ENCODE measurements at places on chromosomes 11 and 22.

DNA sequence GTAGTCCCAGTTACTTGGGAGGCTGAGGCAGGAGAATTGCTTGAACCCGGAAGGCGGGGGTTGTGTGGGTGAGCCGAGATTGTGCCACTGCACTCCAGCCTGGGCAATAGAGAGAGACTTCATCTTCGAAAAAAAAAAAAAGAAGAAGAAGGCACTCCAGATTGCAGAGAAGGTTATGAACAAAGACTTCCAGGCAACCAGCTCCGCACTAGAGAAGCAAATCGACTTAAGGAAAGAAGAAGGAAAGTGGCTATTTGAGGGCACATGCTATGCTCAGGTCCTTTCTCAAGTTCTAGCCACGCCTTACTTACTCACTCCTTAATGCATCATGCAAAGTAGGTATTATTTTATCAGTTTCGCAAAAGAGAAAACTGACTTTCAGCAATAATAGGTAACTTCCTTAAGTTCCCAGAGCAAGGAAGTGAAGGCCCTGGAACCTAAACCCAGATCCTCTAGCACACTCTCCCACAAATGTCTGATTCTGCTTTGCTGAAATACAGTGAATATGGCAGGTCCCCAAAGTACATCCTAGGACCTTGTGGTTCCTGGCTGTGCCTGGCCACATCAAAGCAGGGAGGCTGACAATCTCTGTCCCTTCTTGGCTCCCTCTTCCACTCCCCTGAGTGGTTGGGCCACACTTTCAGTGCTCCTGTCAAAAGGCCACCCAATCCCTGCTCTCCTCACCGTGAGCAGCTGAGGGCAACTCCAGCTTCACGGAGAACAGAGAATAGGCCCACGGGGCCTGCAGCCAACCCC, 14.2 kb downstream of the CD3E start:
- DNase-seq: no peak

DNA sequence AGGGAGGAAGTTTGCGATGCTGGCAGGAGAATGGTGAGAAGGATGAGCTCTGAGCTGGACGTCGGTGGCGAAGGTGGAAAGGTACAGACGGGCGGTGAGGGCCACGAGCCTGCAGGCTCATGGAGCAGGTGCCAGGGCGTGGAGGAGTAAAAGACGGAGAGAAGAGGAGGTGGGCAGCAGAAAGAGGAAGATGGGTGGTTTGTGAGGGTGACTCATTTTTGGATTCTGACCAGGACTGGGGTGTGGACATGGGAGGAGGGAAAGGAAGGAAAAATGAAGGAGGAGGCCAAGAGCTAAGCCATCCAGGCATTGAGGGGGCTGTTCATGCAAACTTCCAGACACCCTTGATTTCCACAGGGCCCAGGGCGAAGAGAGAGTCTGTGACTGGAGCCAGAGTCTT, 3.5 kb downstream of the ZDHHC24 start:
- DNase-seq: no peak

- no peak for DNase-seq
Observed at GRCh38 chr22:32603651-32604540, 129.3 kb downstream of the FBXO7 start.

GRCh38 chr11:22976146-22976545, 115.9 kb upstream of the CCDC179 start:
- DNase-seq: no peak

DNA sequence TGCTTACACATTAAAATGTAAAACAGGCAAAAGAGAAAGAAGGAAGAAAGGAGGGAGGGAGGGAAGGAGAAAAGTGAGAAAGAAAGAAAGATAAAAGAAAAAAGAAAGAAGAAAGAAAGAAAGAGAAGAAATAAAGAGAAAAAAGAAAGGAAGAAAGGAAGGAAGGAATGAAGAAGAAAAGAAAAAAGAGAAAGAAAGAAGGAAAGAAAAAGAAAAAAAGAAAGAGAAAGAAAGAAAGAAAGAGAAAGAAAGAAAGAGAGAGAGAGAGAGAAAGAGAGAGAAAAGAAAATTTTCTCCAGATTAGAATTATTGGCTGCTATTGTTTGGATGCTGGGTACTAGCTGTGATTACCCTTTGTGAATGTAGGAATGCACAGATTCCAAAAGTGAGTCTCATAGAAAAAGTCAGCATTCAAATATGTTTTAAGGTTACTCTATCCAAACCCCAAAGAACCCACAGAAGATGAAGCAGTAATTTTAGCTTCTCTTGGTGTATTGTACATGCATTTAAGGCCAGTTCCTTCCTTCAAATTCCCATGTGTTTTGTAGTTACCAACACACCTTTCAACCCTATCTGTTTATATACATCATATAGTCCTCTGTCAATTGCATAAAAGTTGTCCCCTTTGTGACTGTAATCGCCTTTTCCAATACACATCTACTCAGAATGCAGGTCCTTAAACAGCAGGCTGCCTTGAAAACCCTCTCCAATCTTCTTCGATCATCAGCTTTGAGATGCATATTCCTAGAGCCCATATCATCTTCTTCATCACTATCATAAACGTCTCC, 789 bp upstream of the FAM111A start:
- no peak for DNase-seq

DNA sequence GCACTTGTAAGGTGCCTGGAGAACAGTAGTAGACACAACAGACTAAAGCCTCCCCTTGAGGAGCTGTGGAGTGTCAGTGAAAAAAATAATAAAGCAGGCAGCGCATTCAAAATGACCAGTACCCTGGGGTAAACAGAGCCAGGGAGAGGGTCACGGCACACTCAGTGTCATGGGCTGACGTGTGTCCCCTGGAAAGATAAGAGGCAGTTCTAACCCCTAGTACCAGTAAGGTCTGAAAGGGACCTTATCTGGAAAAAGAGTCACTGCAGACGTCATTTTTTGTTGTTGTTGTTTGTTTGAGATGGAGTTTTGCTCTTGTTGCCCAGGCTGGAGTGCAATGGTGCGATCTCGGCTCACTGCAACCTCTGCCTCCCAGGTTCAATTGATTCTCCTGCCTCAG, 32.0 kb downstream of the DUSP8 start:
- DNase-seq: no peak

DNA sequence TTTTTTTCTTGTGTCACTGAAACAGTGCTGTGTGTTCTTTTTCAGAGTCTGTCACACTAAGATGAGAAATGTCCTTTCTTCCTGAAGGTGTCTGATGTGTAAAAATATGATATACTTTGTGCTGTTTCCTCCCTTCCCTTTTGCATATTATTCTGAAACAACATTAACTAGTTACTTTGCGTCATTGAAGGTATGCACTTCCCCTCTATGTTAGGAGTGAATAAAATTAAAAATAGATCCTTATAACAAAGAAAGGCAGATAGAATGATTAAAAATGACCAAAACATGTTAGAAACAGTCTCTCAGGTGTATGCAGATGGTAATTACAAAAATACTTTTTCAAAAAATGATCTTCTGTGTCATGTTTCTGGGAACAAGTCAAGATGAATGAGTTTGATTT, 1.6 kb upstream of the RAB30 start:
- DNase-seq: no peak

DNA sequence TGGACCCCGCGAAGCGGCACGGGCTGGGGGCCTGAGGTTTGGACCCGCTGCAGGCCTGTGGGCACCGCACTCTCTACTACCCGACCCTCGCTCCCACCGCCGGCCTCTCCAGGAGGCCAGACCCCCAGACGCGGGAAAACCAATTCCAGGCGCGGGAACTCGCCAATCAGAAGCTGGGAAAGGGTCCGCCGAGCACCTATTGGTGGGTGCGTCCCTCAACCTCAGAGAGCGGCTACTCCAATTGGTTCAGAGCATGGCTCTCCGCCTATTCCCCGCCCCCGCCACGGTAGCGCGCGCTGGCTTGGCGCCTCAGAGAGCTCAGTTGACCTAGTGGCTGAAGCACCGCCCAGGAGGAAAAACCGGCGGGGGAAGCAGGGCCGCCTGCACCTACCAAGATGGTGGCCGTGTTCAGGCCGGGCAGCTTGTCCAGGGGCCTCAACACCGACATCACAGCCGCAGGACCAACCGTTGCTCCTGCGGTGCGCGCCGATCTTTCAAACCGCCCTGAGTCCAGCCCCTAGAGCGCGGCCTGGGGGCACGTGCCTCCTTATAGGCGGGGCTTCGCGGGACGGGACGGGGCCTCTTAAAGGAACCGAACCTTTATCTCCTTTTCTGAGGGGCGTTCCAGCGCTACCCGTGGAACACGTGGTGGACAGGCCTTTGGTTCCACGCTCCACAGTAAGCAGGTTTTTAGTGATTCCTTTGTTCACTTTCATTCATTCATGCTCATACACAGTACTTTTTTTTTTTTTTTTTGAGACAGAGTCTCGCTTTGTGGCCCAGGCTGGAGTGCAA, at the start of gene CENPM:
TSS of gene CENPM (minus strand) at position 524 of the 795 bp plus-strand sequence. CDS start at position 448, 76 bp downstream.
- DNase-seq: peak; percentile 66

- DNase-seq: no peak
Observed at GRCh38 chr11:15309296-15309695, 194.6 kb downstream of the INSC start.

DNA sequence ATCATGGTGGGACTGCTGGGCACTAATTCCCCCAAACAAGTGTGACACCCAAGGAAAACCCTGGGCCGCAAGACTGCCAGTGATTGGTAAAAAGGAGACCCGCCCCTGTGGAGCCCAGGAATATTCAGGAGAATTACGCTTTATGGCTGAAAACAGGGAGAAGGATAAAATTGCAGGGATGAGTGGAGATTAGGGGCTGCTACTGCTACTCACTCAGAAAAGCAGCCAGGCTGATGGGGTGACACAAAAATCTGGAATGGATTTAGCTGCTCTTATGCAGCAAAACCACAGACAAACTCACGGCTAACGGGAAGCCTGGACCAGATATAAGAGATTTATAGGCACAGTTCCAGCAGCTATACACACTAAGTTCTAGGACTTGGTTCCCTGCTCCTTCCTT, 4.4 kb upstream of the FBXO3 start:
- no peak for DNase-seq

GRCh38 chr22:46087816-46088277, 62.5 kb upstream of the PPARA start:
- DNase-seq: no peak

DNA sequence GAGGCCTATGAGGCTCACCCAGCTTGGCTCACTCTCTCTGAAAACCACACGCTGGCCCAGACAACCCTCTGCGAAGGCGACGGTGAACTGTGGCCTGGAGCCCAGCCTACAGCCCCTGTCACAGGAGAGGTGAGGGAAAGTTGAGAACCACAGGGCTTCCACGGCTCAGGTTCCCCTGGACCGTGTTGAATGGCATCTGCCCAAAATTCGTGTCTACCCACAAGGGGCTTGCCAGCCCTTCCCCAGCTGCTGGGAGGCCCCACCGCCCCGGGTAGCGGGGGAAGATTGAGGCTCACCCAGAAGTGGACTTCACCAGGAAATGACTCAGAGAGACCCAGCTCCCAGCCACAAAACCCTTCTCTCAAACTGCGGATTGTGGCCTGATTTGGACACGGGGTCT, 197.1 kb downstream of the CTTN start:
- DNase-seq: no peak

DNA sequence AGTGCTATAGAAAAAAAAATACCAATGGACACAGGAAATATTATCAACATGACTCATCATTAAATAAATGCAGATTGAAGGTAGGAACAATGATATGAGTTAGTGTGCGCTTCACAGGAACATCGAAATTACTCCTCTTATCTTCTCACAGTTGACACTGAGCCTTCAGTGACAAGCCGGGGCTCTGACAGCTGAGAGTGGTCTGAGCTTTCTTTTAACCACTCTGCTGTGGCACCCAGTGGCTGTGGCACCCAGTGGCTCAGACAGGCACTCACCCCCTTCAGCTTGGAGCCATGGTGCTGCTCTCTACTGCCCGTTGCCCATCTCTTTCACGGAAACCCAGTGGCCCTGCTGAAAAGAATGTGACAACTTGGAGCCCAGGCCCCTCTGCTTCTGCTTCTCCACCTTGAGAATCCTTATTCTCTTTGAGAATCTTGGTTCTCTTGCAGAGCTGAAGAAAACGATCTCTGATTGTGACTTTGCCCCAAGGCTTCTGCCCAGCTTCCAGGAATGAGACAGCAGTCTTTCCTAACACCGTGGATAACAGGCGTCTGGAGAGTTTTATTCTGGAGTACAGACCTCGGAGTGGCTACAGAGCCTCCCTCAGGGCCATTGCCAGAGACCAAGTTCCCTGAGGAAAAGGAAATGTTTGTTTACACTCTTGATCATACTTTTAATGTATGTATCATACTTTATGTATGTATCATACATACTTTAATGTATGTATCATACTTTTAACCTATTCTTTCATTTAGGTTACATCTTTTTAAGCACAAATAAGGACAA, 37.1 kb upstream of the OR8B8 start:
- DNase-seq: no peak

GRCh38 chr11:60700689-60701468, 1.5 kb downstream of the MS4A8 start:
- no peak for DNase-seq

DNA sequence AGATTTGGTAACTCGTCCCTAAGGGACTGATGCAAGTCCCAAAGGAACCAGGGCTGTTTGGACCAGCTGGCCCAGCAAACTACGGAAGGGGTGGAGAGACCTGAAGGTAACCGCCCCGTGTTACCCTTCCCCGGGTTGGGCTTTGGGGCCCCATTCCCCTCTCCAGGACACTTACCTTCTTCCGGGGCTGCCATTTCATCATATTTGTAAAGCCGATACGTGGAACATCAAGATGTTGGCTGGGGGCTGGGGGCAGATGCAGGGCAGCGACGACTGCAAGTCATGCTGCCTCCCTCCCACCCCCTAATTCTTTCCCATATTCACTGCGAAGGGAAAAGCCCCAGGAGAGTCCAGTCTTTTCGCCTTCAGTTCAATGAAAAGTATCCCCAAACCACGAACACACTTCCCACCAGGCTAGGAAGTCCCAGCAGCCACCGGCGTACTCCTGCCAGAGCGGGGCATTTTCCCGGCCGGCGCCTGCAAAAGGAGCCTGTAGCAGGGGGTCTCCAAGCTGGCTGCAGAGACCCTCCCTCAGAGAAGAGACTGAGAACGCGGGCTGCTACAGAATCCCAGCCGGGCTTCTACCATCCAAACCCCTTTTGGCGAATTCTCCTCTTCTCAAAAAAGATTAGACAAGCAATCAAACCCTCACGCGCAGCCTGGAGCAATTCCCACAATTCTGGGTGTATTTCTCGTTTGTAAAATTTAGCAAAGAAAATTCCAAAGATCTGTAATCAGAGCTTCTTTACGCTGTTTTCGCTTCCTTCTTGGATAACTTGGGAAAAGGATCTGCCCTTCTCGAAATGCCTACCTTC, 236.7 kb downstream of the TTC28 start:
- no peak for DNase-seq
